GM12864 (cell line): ENCODE measurements at places on chromosomes 5 and 9.

GRCh38 chr5:5154733-5155132, 14.6 kb downstream of the ADAMTS16 start:
- no peak for DNase-seq

DNA sequence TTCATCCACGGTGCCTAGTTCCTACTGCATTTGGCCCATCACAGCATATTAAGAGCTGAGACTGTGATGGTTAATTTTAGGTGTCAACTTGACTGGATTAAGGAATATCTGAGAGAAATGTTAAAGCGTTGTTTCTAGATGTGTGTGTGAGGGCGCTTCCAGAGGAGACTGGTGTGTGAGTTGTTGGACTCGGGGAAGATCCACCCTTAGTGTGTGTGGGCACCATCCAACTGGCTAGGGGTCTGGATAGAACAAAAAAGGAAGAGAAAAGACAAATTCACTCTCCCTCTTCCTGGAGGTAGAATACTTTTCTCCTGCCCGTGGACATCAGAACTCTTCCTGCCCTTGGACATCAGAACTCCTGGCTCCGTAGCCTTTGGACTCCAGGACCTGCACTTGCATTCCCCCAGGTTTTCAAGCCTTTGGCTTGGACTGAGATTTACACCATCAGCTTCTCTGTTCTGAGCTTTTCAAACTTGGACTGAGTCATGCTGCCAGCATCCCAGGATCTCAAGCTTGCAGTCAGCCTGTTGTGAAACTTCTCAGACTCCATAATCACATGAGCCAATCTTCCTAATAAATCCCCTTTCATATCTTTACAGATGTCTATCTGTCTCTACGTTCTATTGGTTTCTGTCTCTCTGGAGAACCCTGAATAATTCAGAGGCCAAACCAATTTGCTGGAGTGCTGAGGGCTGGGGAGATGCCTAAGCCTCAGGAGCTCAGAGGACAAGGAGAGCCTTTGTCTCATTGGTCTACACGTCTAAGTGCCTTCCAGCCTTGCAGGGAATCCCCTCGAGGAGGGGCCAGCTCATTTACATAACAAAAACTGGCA, 164.5 kb downstream of the DCP2 start:
- DNase-seq = no peak

GRCh38 chr9:90455316-90455715, 187.3 kb downstream of the DIRAS2 start:
- DNase-seq = no peak

- no peak for DNase-seq
These were observed 25.3 kb upstream of the CEP72 start for GRCh38 chr5:586751-587285.

DNA sequence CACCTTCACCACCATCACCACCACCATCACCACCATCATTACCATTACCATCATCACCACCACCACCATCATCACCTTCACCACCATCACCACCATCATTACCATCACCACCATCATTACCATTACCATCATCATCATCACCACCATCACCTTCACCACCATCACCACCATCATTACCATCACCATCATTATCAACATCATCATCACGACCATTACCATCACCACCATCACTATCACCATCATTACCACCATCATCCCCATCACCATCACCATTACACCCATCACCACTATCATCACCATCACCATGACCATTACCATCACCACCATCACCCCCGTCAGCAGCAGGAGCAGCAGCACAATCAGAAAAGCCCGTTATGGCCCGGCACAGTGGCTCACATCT, 89.1 kb downstream of the STK10 start:
- DNase-seq = no peak

DNA sequence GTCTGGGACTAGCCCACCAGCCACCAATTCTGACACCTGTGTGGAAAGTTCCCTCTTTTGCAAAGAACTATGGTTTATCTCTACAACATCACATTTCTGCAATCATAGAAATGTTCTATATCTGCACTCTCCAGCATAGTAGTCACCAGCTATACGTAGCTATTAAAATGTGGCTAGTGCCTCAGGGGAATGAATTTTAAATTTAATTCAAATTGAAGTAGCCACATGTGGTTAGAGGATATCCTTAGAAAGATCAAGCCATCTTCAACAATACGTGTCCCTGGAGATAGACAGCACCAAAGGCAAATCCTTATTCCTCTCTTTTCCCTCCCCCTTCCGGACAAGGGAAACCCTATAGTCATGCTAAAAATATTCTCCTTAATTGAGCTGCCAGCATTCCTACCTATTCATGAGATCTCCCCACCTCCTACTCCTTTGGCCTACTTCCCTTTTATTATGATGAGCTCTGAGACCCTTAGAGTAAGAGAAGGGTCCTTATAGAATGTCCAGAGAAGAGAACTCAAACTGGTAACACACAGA, 11.1 kb downstream of the LCP2 start:
- DNase-seq = no peak

GRCh38 chr5:39657943-39658342, 233.2 kb upstream of the DAB2 start:
- no peak for DNase-seq

DNA sequence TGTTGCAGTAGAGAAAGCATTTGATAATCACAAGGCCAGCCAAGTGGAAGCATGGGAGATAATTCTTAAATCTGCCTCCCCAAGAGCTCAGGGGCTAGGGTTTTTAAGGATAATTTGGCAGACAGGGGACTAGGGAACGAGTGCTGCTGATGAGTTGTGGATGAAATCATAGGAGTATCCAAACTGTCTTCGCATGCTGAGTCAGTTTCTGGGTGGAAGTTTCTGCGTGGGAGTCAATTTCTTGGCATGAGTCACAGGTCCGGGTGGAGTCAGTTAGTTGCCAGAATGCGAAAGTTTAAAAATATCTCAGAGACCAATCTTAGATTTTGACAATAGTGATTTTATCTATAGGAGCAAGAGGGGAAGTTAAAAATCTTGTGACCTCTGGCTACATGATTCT, 112.6 kb downstream of the TMC1 start:
- DNase-seq = no peak

- no peak for DNase-seq
These were observed 153.9 kb upstream of the MEF2C start for GRCh38 chr5:89036704-89037489.
